ENCODE measurements at places on chromosomes 6 and 20.

DNA sequence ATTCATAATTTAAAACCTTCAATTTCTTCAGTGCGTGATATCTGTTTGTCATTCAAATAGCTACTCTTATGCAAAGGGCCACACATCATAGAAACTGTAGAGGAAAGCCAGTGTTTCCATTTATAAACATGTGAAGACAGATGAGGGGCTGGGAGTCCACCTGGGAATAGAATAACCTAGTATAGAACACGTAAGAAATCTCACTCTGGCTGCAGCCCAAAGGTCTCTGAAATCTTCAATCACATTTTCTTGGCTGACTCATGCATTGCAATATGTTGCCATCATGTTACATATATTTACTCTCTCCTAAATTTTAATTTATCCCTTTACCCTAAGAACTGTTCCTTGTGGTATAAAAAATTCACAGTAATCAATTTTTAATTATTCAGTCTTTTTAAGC is 123.2 kb downstream of the ELOVL4 start:
- DNase-seq, result no peak

GRCh38 chr6:97427648-97428047 is 144.6 kb upstream of the MMS22L start:
- no peak for DNase-seq

- DNase-seq, result no peak
Observed at GRCh38 chr20:17029698-17030097, 197.1 kb upstream of the PCSK2 start.

GRCh38 chr6:54614499-54615195 is 231.9 kb upstream of the FAM83B start:
- no peak for DNase-seq

DNA sequence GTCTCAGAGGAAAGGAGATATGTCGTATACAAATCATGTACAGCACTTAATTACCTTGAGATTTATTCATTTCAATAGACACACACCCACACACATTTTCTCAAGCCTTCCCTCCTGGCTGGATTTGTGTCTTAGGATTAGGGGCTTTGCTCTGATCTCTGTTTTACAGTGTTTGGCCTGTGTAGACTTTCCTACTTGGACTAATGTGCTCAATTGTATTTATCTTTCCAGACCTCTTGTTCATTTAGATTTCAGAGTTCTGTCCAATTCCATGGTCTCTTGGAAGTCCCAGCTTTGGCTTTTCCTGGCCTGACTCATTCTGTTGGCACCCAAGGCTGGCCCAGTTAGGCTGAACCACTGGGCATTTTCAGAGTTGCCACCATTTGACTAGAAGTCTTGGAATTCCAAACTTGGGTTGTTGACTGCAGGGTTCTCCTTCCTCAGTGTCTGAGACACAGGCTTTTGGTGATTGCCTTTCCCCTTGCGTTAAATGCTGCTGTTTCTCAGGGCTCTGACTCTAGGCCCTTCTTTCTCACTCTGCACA is 8.9 kb upstream of the RFPL4B start:
- no peak for DNase-seq

DNA sequence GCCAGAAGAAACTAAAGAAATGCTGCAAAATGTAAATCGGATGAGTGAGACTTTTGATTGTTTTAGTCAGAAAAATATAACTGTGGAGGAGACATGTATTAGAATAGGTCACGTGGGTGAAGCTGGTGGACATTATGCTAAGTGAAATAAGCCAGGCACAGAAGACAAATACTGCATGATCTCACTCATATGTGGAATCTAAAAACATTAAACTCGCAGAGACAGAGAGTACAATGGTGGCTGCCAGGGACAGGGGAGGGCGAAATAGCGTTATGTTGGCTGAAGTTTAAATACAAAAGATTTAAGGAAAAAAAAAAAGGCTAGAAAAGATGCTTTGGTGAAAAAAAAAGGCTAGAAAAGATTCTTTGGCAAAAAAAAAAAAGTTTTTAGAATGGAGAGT is 63.5 kb upstream of the HDDC2 start:
- DNase-seq, result no peak

- no peak for DNase-seq
Observed at GRCh38 chr6:64143101-64143500, 507.5 kb downstream of the PHF3 start.

DNA sequence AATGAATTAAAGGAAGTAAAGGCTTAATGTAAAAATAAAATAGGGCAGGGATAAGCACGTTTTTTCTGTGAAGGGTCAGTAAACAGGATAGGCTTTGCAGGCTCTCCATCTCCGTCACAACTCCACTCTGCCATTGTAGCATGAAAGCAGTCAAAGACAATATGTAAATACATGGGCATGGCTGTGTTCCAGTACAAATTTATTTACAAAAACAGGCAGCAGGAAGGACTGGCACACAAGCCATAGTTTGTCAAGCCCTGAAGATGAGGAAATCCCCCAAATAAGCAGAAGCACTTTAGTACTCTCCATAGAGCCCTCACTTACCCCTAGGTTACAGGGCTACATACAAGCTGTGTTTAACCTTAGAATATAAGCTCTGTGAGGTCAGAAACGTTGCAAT is 8.9 kb upstream of the FBXO9 start:
- no peak for DNase-seq
